ENCODE measurements at places on chromosomes 7 and 10.
A peak's percentile ranks its signal among the peaks of the same experiment; 100 is the strongest.

DNA sequence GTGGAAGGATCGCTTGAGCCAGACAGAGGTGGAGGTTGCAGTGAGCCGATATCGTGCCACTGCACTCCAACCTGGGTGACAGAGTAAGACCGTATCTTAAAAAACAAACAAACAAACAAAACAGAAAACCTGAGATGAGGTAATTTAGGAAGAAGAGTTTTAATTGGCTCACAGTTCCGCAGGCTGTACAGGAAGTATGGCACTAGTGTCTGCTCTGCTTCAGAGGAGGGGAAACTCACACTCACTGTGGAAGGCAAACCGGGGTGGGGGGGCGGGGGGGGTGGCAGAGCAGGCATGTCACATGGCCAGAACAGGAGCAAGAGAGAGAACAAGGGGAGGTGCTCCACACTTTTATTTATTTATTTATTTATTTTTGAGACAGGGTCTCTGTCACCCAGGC is 5.1 kb downstream of the UBE2D4 start:
- DNase-seq: no peak

- peak; percentile 20 for DNase-seq
Observed at GRCh38 chr7:141145630-141145982, 71.7 kb downstream of the TMEM178B start.

DNA sequence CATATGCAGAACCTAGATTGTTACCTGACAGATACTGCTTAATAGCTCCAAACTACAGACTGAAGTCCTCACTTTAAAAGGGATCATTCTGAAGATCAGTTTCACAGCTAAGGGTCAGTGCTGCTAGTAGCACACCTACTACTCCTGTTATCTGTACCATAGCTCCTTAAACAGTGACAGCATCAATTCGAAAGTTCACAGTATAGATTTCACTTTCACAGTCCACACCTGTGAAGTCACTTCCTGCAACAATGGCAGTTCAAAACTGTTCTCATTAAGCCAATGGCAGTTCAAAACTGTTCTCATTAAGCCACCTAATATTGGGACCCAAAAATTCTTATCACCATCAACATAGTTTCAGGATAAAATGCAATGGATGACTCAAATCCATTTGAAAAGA is 10.7 kb upstream of the FHIP2A start:
- no peak for DNase-seq

- no peak for DNase-seq
Observed at GRCh38 chr7:42624471-42624870, 287.4 kb downstream of the C7orf25 start.

GRCh38 chr7:136245327-136246004 is 268.3 kb upstream of the MTPN start:
- no peak for DNase-seq

DNA sequence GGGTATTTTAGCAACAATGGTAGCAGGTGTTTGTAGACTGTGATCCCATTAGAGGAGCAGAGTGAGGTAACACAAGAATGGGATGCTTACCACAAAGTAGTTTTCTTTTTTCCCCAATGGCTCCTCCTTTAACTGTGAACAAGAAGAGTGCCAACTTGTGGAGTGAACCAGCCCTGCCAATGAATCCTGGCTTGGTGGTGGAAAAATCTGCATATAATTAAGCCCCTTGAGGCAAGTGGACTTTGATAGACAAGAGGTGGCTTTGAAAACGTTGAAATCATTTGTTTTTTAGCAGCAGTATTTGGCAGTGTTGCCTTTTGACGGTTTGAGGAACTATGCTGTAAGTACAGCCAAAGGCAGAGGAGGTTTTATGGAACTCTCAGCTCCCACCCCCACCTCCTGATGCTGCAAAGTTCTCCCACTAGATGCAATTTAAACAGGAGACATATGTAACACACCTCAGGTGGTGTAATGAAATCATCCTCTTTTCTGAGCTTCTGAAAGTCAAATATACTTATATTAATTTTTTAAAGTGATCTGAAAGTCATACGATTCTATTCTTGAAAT is 295.6 kb downstream of the DPP6 start:
- no peak for DNase-seq

DNA sequence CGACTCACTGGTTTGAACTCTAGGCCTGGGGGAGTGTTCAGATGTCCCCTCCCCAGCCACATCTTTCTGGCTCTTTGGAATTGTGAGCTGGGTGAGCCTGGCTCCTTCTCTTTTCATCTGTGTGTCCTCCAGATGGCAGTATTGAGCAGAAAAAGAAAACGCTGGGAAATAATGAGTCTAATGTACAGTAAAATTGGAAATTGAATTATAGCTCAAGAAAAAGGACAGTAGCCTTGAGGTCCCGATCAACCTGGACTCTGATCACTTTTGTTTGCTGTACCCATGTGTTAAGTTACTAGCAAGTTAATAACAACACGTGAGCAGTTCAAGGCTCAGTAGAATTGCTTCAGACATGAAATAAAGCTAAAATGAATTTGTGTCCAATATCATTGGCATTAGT is 77.9 kb downstream of the SNX10 start:
- no peak for DNase-seq

GRCh38 chr10:97378933-97379921 is 21.9 kb downstream of the RRP12 start:
- no peak for DNase-seq

GRCh38 chr10:48384699-48384982 is 78.2 kb downstream of the MAPK8 start:
- DNase-seq: no peak

GRCh38 chr10:59852670-59853069 is 53.7 kb downstream of the CCDC6 start:
- DNase-seq: no peak

DNA sequence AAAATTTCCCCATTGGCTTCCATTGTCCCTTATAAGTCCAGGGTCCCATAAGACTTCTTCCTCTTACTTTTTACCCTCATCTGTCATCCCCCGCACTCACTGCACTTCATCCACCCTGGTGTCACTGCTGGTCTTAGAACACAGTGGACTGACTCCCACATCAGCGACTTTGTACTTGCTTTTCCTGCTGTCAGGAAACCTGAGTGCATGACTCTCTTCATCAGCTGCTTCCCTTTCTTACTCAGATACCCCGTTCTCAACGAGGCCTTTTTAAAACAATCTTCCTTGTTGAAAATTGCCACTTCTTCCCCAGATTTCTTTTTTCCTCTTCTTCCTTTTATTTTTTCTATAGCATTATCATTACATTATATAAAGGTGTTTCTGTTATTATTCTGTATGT is 305.4 kb downstream of the SDK1 start:
- no peak for DNase-seq

GRCh38 chr10:86958901-86959736 is 720 bp downstream of the SNCG start:
- no peak for DNase-seq

DNA sequence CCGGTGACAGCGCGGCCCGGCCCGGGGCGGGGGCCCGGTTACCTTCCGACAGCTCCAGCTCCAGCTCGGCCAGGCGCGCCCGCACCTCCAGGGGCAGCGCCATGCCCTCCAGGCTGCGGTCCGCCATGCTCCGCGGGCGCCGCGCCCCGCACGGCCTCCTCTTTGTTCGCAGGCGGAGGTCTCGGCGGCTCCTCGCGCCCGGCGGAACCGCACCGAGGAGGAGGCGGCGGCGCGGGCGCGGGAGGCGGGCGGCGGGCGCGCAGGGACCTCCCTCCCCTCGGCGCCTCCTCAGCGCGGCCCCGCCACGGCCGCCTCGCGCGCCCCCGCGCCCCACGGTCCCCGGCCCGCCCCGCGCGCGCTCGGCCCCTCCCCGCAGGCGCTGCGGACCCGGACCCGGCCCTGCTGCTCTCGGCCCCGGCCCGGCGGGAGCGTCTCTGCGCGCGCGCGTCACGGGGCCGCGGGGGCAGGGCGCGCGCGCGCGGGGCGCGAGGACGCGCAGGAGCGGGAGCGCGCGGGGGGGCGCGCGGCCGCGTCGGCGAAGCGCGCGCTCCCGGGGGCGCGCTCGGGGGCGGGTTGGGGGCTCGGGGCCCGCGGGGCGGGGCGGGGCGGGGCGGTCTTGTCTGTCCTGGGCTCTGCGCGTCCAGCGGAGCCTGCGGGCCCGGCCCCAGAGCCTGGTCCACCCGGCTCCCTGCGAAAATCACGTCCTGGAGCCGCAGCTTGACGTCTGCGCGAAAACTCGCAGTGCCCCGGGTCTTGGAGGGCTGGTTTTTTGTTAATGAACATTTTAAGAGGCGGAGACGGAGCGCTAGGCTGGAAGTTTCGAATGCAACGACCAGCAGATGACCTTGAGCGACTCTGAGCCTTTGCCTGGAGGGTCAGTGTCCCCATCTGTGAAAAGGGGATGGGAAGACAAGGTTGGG is at the start of gene DIP2C:
TSS of gene DIP2C (minus strand) at position 217 of the 920 bp plus-strand sequence. CDS start at position 127, 90 bp downstream.
- DNase-seq: no peak

- peak; percentile 77 for DNase-seq
Observed at GRCh38 chr7:116674508-116675173, 2.6 kb downstream of the MET start.

GRCh38 chr10:35542303-35542702 is 62.8 kb upstream of the GJD4 start:
- DNase-seq: no peak

- DNase-seq: no peak
Observed at GRCh38 chr10:110425684-110426293, 71.9 kb upstream of the DUSP5 start.
